ENCODE measurements at places on chromosomes 1 and 21. TPM values are rescaled to one million over a fixed set of nuclear protein-coding genes. Genes with fewer than 3 reads are reported as not detected.

- DNase-seq: no peak
These were observed 176.9 kb downstream of the CTH start for GRCh38 chr1:70587872-70588366.

Gene RIPPLY3
- 2.1 TPM for total RNA-seq

Gene KIF21B
- 4.2 TPM for total RNA-seq

DNA sequence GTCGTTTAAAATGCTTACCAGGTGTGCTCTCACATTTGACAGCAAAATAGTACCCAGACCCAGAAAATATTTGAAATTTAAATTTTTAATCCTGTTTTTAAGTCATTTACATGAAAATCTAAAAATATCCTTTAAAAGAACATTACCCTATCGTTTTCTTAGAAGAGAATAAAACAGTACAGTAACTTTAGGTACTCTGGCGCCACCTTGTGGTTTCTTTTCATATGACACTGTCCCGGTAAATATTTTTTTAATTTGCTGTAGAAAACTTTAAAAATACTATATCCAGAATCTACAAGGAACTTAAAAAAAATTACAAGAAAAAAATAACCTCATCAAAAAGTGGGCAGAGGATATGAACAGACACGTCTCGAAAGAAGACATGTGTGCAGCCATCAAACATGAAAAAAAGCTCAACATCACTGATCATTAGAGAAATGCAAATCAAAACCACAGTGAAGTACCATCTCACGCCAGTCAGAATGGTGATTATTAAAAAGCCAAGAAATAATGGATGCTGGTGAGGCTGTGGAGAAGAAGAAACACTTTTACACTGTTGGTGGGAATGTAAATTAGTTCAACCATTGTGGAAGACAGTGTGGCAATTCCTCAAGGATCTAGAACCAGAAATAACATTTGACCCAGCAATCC, 129.2 kb downstream of the RGS21 start:
- DNase-seq: peak; percentile 74

Gene RAB7B
- total RNA-seq: 16.2 TPM

- DNase-seq: no peak
These were observed 22.6 kb upstream of the CR2 start for GRCh38 chr1:207431508-207431907.

- DNase-seq: no peak
These were observed 50.7 kb upstream of the IRF2BP2 start for GRCh38 chr1:234660536-234661316.

Gene ASAP3
- total RNA-seq: 38.1 TPM

DNA sequence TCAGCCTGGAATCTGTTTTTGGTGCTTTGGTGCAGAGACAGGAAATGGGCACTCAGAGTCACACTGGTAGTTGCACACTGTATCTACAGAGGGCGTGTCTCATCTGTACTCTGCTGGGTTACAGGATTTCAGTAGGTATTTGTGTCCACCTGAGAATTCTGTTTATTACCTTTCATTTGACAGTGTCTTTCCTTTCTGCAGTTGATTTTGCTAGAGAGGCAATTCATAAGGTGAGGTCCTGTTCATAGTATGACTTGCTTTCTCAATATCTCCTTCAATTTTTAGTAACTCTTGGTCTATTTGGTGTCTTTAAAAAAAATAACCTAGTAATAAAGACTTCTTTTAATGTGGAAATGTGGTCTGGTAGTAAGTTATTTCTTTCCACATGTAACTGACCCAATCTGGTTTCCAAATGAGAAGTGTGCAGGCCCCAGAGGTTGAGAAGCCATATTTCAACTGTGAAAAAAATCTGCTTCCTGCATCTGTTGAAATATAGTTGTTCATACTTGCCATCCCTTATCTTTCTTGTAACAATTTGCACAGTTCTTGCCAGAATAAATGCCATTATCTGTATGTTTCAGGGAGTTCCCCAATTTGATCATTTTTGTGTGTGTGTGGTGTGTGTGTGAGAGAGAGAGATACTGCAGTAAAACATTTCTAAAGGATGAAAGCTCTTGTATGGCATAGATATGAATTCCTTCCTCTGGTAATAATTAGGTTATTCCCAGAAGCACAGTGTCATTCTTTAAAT, 78.4 kb upstream of the DNAJC6 start:
- DNase-seq: no peak

DNA sequence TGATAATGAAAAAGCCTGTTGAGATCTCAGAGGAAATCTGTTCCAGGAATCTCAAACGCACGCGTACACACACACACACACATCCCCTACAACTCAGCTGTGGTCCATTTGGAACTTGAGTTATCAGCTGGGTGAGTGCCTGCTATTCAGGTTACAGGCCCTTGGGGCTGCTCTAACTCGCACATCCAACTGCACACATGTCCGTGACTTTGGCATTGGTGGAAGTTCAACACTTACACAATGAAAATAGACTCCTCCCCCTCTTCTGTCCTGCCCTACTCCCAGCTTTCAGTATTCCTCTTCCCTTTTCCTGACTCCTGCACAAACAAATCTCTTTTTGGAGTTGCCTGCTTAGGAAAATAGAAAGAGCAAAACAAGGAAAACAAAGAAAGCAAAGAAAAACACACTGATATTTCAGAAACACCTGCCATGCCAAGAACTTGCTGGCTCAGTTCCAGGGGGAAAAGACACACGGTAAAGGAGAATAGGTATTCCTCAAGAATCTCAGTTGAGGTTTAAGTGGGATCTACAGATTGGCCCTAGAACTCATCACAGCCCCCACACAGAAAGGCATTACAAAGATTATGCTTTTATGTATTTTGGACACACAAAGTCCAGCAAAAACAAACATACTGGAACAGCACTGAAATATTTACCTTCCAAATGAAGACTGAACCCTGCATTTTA, 140.9 kb downstream of the TGFBR3 start:
- peak; percentile 77 for DNase-seq

GRCh38 chr1:87156124-87156523, 172.6 kb upstream of the LMO4 start:
- no peak for DNase-seq

Gene IGSF3
- total RNA-seq: 48.5 TPM

Gene TDRD5
- total RNA-seq: 0.18 TPM

GRCh38 chr1:157431751-157432150, 120.6 kb downstream of the FCRL5 start:
- no peak for DNase-seq

- DNase-seq: peak; percentile 84
These were observed 199.6 kb downstream of the LTN1 start for GRCh38 chr21:28793043-28793442.

Measured in lung (tissue), 17 donors.